BJ (cell line): ENCODE measurements at places on chromosomes 5 and 9. TPM values are rescaled to one million over a fixed set of nuclear protein-coding genes. Genes with fewer than 3 reads are reported as not detected.
A peak's percentile ranks its signal among the peaks of the same experiment; 100 is the strongest.

Gene OR1L4
- polyA plus RNA-seq = not detected in 2 replicates

Gene TAF11L5
- polyA plus RNA-seq = not detected in 2 replicates

Gene PANK3
- 5.3 and 12.6 TPM in 2 replicates for polyA plus RNA-seq

Gene WDR38
- polyA plus RNA-seq = not detected in 2 replicates

GRCh38 chr5:154406826-154407225, 39.0 kb upstream of the SAP30L start:
- DNase-seq = no peak

- peak; percentile 42 for DNase-seq
These were observed 172.1 kb upstream of the GAS1 start for GRCh38 chr9:87119328-87119881.

DNA sequence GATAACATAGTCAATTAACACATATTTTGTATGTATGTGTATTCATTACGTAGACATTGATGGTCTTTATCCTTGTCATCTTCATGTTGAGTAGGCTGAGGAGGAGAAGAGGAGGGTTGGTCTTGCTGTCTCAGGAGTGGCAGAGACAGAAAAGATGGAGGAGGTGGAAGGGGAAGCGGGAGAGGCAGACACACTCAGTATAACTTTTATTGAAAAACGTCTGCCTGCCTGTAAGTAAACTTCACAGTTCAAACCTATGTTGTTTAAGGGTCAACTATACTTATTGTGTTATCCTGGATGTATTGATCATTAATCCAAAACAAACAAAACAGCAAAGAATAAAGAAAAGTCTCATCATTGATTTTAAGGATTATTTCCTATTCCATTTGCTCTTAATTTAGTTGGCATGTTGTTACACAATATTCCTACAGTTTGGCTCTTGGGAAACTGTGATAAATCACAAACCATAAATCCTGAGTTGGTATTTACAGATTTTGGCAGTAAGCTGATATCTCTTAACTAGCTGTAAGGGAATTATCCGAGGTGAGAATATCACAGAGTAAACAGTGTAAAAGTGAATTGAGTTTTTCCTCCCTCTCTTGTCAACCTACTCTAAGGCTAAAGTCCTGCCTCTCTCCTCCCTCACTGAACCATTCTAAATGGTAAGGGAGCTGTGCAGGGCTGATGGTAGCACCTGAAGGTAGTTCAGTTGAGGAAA, 487.2 kb downstream of the SPATA31D1 start:
- no peak for DNase-seq

DNA sequence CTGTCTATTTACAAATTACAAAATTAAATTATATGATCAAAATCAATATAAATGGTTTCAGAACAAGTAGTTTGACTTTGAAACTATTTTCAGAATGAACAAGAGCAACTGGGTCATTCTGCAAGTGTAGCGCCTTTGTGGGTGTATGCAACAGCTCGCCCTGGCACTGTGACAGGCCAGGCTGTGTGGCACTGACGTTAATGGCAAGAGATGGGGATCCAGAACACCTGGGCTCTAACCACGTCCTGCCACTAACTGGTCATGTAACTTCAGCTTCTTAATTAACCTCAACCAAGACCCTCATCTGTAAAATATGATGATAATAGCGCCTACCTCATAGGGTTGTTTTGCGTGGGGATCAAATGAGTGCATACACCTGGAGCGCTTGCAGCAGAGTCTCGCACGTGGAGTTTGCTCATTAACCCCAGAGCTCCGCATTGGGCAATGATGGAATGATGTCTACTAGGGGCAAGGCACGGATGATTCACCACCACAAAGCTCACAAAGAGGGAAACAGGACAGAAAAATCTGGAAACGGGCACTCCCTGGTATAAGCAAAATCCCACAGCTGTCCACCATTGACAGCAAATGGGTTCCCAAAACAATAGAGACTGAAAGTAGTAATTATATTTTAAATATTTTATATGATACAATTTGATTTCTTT, 639.4 kb downstream of the SEMA5A start:
- DNase-seq = no peak
